CD4-positive, alpha-beta T cell treated with Interleukin-17A for 1 hour (primary cell): ENCODE measurements at places on chromosomes 7 and 10.

DNA sequence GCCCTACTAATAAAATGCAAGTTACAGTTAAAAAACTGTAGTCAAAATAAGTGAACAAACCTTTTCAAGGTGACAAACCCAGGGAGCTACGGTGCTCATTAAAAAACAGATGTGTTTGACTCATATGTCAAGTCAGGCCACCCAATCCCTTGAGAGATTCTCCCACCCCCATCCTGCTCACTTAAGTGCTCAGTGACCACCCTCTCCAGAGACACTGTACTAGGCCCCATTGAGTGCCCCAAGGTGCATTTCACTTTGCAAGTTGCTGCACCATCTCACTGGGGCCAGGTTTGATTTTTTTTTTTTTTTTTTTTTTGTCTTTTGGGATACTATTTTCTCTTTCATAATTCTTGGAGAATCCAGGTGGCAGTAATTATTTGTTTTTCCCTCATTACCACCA, 1.9 kb downstream of the ERV3-1 start:
- DNase-seq, result no peak

DNA sequence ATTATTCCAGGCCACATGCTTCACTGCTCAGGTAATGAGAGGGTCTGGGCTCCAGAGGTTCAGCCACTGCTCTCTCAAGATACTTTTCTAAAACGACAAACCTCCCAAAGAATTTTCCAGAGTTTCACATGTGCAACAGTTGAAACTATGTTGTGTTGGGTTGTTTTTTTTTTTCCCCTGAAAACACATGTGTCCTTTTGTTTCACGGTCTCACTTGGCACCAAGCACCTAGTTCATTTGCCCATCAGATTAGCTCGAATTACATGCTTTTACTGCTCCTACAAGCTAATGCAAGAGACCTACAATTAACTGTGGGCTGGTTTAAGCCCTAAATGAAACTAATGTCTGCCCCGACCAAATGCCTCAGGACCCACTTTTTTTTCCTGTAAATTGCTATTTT, 313.3 kb downstream of the FGFR2 start:
- no peak for DNase-seq

- DNase-seq, result no peak
These were observed 113.4 kb upstream of the AHR start for GRCh38 chr7:17184805-17185689.

DNA sequence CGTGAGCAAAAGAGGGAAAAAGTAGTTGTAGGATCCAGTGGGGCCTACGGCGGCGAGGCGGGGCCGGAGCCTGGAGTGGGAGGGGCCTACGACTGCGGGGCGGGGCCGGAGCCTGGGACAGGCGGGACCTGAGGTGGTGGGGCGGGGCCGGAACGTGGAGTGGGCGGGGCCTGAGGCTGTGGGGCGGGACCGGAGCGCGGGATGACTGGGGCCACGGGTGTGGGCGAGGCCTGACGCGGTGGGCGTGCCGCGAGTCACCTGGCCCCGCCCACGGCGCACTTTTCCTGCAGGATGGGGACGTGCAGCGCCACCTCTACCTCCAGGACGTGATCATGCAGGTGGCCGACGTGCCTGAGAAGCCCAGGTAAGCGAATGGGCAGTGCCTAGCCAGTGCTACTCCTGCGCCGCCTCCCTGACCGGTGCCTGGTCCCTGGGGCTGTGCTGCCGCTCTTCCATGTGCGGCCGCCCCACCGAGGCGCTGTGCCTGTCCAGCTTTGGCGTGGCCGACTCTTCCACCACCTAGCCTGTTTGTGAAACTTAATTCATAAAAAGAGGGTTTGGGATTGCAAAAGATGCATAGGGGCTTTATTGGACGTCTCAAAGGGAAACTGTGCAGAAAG, 496 bp downstream of the ZNF511 start:
- DNase-seq, result peak; percentile 93

DNA sequence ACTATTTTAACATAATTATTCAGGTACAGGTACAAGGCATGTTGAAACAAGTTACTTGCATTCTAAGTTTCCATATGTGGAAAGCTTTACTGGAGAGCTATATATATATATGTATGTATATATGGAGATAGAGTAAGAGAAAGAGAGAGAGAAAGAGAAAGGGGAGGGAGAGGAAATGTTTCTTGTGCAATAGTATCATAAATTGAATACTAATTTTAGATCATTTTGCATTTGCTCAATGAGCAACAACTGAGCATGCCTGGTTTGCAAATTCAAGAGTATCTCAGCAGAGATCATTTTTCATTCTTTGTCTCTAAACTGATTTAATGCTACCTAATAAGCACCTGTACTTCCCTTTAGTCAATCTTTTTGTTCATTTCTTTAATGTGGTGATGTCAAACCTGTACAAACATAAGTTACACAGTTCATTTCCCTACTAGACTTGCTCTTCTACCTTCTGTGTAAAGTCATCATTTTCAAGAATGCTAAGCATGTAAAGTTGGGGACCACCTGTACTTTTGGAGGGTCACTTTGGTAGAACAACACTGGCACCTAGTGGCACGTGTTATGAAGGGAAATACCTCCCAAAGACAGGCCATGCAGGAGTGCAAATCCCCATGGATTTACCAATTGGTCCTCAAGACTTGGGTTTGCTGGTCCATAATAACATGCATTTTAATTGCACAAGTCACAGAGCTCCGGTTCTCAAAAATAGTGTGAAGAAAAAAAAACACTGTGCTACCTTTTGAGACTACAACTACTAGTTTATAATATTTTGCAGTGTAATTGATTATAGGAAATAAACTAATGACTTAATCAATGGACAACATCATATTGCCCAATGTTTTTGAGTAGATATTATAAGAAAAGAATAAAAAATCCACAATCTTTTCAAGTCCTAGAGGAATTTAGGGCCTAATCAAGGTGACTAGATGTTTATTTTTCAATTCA, 431.2 kb upstream of the IGFBP3 start:
- DNase-seq, result peak; percentile 28

DNA sequence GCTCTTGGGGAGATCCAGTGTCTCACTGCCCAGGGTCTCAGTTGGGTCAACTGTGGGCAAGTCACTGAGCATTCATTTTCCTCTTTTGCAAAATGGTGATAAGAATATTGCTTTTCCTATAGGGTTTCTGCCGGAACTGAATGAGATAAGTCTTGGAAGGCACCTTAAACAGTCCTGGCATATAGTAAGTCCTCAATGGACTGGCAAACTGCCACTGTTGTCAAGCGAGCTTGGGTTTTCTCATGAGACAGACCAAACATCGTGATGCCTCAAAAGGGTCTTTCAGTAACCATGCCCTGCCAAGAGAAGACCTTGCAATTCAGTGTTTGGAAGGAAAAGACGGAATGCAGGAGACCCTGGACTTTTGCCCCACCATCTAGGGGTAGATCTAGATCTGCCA, 251.5 kb downstream of the WDR11 start:
- DNase-seq, result no peak

- peak; percentile 65 for DNase-seq
These were observed 23.9 kb downstream of the SCD start for GRCh38 chr10:100370714-100371481.

DNA sequence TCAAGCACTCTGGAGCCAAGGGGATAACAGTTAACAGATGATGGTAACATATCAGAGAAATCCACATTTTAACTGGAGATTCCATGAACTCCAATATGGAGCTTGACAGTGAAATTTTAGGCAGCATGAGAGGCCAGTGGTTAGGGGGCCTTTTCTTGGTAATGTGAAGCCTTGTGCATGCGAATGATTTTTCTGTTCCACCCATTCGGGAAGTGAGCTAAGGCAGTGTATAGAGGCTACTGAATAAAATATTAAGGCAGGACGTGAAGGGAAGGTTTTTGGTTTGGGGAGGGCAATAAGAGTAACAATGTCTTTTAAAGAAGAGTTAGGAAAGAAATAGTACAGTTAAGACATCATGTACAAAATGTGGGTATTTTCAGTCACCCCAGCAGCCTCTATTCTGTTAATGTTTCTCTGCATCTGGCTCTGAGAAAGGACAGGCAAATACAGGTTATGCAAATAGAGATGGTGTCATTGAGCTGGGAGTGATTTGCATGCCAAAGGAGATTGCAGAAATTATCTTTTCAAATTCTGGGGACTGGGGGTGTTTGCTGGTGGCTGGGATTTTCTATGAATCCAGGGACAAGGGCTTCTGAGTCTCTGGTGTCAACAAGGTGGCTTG, 6.8 kb upstream of the TAS2R60 start:
- DNase-seq, result no peak

DNA sequence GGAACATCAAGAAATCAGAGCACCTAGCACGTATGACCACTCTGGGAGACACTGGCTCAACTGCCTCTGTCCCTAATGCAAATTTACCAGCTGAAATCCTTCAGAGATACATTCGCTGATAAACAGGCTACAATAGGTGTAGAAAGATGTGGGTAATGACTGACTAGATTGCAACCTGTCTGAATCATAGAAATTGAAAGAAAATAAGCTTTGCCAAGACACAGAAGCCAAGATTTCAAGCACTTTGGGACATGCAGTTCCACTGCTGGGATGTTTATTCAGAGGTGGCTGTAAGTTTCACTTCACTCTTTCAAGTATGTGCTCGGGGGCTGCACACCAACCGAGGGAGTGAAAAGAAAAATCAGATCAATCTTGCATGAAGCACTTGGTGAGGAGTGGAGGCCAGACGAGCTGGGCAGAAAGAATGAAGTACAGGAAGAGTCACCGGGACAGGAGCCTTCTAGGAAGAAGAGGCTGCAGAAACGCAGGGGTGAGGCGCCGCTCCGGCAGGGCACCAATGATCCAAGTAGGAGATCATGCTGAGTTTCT, 276.7 kb downstream of the PARD3 start:
- DNase-seq, result no peak

DNA sequence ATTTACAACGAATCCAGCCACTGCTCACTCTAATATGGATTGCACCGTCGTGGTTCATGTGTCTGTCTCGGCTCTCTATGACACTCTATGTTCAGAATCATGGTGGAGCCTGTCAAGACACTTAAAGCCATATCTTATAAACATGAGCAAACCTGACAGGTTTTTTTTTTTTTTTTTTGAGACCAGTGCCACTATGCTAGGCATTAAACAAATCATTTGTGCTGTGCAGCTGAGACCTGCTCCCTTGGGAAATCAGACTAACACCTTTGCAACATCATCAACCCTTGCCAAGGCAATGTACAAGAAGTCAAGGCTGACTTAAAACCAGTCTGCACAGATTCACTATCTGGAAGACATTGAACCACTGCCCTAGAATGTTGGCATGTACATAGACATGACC, 181.2 kb upstream of the ANK3 start:
- DNase-seq, result no peak

- DNase-seq, result no peak
These were observed 152.5 kb downstream of the SEMA3A start for GRCh38 chr7:84042110-84042539.

DNA sequence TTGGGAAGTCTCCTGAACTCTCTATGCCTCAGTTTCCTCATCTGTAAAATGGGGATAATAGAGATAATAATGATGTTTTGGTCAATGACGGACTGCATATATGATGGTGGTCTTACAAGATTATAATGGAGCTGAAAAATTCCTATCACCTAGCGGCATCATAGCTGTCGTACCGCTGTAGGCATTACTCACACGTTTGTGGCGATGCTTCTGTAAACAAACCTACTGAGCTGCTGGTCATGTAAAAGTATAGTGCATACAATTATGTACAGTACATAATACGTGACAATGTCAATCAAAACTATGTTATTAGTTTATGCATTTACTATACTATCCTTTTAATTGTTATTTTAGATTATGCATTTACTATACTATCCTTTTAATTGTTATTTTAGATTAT, 339.1 kb upstream of the NPVF start:
- DNase-seq, result no peak

DNA sequence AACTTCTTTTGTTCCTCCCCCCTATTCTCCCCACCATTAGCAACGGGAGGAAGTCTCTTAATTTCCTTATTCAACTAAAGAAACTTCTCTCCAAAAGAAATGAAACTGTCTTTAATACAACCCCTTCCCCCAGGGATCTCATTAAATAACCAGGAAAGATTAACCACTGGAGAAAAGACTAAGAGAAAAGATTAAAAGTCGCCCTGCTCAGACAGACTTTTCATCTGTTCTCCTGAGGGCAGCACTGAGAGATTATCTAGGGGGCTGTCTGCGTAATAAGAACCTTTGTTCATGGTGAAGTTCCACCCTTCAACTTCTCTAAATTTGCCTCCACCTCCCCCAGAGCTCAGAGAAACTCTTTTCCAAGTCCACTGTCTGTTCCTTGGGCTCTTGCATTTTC, 105.5 kb downstream of the HGF start:
- DNase-seq, result no peak

GRCh38 chr7:2468227-2468626, 8.0 kb downstream of the GRIFIN start:
- DNase-seq, result no peak

GRCh38 chr7:102453319-102453718, 11.3 kb downstream of the ALKBH4 start:
- no peak for DNase-seq

GRCh38 chr7:2143981-2144595, 88.7 kb downstream of the MAD1L1 start:
- no peak for DNase-seq

DNA sequence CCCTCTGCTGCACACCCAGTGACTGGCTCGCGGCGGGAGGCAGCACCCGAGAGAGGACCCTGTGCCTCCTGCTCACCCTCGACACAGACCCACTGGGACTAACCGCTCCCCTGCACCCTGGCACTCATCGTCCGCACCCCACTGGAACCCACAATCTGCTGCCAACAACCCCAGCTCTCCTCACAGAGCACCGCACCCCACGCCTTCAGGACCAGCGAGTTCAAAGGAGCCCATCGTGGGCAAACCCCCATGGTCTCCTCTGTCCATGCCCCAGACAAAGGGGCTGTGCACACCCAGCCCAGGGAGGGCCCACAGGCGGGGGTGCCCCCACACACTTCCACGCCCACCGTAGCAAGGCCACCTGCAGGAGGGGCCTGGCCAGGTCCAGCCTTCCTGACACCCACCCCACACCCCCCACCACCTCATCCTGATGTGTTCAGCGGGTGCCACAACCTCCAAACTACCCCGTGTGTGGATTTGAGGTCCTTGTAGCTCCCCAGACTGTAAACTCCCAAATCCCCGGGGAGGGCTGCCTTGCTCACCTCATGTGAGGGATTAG, 14.0 kb downstream of the RASGEF1A start:
- DNase-seq, result no peak

- DNase-seq, result no peak
These were observed 6.4 kb upstream of the SMARCD3 start for GRCh38 chr7:151254851-151255250.

GRCh38 chr7:41641665-41642014, 61.2 kb downstream of the INHBA start:
- no peak for DNase-seq

- DNase-seq, result peak; percentile 61
These were observed 95.0 kb upstream of the DDC start for GRCh38 chr7:50660040-50660829.

DNA sequence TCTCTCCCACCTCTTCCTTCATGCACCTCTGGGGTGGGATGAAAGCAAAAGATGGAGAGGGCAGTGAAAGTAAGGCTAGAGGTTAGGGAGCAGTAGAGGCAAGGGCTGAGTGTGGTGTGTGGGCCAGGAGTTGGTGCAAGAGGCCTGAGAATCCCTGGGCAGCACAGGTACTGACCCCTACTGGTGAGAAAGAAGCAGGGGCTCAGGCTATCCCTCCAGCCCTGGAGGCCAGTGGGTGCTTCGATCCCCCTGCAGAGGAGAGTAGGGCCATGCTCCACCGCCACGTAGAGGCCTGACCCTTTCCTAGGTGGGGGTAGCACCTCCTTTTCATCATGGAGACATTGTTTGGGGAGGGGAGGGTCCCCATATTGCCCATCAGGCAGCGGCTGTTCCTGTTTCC, 9.8 kb downstream of the CDHR1 start:
- DNase-seq, result no peak
